Left kidney (tissue), 8 donors: ENCODE measurements at places on chromosomes 12 and 14. TPM values are rescaled to one million over a fixed set of nuclear protein-coding genes. Genes with fewer than 3 reads are reported as not detected.
A peak's percentile ranks its signal among the peaks of the same experiment; 100 is the strongest.

TSHR gene
- polyA plus RNA-seq: 0.88 TPM

DNA sequence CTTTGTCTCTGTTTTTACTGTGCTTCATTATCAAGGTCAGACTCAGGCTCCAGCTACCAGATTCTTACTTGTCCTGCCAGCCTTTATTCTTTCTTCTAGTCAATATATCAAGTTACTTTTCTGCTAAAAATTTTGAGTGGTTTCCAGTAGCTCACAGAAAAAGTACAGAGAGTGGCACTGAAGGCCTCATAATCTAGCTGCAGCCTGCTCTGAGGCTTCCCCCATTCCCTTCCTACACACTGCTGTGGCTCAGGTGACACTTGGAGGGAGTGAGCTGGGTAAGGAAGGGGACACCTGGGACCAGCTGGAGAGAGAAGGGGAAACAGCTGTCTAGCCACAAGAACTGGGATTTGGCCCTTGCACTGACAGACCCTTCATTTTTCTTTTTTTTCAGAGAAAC lies 25.4 kb downstream of the TTC6 start:
- DNase-seq: no peak

C14orf119 gene
- polyA plus RNA-seq: 76.1 TPM

GRCh38 chr14:103528146-103528586 lies 830 bp upstream of the TRMT61A start:
- no peak for DNase-seq

- no peak for DNase-seq
These were observed 202.3 kb downstream of the KIF21A start for GRCh38 chr12:39240587-39240986.

SRRM4 gene
- 0.02 TPM for polyA plus RNA-seq

DNA sequence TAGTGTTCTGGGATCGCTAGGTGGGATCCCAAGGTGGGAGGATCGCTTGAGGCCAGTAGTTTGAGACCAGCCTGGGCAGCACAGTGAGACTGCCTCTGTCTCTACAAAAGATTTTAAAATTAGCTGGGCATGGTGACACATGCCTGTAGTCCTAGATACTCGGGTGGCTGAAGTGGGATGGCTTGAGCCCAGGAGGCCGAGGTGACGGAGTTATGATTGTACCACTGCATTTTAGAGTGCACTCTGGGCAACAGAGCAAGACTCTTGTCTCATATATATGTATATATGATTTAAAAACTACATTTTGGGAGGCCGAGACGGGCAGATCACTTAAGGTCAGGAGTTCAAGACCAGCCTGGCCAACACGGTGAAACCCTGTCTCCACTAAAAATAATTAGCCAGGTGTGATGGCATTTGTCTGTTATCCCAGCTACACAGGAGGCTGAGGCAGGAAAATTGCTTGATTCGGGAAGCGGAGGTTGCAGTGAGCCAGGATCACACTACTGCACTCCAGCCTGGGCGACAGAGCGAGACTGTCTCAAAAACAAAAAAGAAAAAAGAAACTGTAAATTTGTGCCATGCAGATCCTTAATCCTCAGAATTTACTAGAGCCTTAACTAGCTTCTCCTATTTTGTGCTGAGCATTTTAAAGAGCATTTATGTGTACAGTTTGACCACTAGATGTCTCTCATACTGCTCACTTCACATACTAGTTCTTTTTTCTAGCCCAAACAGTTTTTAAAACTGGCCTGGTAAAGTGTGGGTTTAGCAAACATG lies 114.8 kb downstream of the MON2 start:
- DNase-seq: peak; percentile 55

RNASE7 gene
- 0.55 TPM for polyA plus RNA-seq

CREBL2 gene
- polyA plus RNA-seq: 35.3 TPM

MTA1 gene
- polyA plus RNA-seq: 117 TPM

DNA sequence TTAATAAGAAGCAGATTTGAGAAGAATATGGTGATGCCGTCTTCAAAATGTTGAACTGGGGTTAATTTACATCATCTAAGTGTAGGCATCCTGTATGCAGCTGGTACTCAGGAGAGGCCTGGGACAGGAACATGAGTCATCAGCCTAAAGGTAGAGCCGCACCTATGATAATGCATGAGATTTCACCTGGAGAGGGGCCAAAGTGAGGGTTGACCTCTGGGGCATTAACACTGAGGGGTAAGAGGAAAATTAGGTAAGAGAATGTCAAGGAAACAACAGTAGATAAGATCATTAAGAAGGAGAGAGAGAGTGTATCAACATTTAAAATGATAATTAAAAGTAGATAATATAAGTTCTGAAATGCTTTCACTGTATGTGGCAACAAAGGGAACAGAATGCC lies 20.2 kb upstream of the SSTR1 start:
- no peak for DNase-seq

DNA sequence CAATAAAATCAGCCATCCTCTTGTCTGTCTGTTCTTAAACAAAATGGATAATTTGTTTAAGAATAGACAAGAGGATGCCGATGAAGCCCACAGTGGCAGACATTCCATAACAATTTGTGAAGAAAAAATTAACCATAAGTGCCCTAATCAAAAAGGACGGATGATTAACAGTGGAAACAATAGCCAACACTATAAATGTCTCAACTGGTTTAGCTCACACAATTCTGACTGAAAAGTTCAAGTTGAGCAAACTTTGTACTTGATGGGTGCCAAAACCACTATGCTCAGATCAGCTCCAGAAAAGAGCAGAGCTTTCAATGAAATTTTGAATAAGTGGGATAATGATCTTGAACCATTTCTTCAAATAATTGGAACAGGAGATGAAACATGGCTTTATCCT lies 202.2 kb upstream of the OR4E1 start:
- DNase-seq: no peak

AKAP3 gene
- polyA plus RNA-seq: 2.6 TPM

TSPAN11 gene
- 5.3 TPM for polyA plus RNA-seq

DNA sequence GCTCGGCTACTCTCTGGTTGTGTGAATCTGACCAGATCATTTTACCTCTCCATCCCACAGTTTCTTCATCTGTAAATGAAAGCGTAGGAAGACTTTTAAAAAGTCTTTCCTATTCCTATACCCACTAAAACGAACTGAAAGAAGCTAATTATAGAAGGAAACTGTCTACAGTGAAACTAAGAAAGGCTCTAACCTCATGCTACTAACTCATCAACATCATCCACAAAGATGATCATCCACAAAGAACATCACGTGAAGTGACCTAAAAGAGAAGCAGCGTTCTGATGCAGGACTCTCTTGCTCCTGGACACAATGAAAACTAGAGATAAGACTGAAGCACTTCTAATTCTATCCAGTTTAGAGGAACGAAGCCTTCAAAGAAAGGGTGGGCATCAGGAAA lies 58.5 kb upstream of the OSBPL8 start:
- DNase-seq: no peak

DNA sequence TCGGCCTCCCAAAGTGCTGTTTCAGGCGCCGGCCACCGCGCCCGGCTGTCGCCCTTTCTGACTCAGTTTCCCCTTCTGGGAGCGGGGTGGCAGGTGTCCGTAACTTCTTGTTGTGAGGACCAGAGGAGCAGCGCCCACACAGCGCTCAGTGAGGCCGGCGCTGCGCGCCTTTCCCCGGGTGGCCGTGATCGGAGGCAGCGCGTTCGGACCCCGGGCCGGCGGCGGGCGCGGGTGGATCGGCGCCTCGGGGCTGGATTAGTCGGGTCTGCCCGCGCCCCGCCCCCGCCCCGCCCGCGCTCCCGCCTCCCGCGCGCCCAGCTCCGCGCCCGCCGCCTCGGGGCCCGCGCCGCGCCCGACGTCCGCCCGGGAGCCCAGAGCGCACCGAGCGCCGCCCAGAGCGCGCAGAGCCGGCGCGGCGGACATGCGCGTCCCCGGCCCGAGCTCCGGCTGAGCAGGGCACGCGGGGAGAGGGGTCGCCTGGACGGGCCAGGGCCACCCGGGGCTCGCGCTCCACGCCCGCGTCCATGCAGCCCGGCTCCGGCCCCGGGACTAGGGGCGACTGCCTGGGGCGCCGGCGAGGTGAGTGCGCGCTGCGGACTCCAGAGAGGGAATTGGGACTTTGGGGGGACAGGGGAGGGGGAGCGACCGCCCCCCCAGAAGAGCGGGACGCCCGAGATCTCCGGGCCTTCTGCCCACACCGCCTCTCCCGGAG lies 50.6 kb downstream of the LRCOL1 start:
- no peak for DNase-seq

DNA sequence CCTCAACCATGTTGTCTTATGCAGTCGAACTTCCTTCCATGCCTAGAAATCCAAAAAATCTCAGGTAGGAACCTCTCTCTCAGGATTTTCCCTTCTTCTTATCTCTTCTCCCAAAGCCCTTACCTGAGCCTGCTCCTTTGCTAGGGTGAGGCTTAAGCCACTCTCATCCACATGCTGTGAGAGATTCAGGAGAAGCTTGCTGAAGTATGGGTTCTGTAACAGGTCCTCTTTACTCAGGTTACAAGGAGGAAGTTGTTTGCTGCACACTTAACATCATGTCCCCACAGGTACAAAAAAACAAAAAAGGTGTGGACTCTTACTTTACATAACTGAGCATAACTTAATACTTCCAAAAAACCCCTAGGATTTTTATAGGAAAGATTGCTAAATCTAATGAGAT lies 4.5 kb downstream of the HAUS4 start:
- no peak for DNase-seq

MMP17 gene
- polyA plus RNA-seq: 0.65 TPM

DNA sequence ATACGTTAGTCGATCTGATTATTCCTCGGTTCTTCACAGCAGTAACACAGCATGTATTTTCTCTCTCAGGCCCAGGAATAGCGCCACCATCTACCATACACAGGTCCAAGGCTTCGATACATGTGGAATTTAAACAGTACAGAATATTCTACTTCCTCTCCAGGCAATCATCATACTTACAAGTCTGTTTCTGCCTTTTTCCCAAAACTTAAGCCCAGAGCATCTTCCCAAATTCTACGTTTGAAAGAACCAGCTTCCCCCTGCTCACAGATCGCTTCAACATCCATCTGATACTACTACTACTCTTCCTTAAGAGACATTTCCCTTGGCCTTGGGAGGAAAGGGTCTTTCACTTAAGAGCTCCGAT lies 626 bp downstream of the TXNDC16 start:
- DNase-seq: peak; percentile 43

DNA sequence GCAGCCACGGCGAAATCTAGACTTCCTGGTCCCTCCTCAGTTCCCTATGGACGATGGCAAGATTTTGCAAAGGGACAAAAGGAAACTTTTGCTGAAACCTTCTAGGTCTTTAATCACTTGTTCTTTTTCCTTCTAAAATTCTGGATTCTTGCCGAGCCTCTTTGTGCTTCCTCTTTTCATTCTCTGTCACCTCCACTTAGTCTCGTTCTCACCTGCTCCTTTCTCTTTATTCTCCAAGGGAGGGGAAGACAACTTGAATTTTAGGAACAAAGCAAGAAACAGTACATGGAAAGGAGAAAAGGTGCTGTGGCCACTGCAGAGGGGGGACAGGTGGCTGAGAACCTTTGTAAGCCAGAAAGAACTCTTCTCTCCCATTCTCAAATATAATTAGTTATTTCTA lies 194.8 kb downstream of the CACNA1C start:
- no peak for DNase-seq

SOAT2 gene
- 1.6 TPM for polyA plus RNA-seq

DNA sequence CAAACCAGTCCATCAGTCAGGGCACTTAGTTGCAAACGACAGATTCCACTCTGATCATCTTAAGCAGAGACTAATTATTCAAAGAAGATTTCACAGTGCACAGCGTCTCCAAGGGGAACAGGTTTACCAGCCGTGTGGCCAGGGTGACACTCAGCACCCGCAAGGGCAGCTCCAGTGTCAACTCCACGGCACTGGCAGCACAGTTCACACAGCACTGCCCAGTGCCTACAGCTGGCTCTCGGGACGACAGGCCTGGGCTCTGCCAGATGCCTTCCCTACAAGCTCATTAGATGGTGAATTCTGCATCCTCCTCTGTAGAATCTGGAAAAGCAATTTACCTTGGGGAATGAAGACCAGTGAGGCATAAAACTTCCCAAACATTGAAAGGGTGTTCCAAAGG lies 4.9 kb downstream of the OR10P1 start:
- no peak for DNase-seq
